ENCODE measurements at places on chromosomes 5 and 9. TPM values are rescaled to one million over a fixed set of nuclear protein-coding genes. Genes with fewer than 3 reads are reported as not detected.

- DNase-seq: no peak
- H3K27ac ChIP-seq: no peak overlapping the region
Measured at GRCh38 chr5:77277759-77278158, 67.3 kb downstream of the PDE8B start.

GRCh38 chr5:78536661-78537196, 111.8 kb downstream of the LHFPL2 start:
- no peak overlapping the region for H3K27ac ChIP-seq
- no peaks in the 10 kb centered on the region for H3K4me1 ChIP-seq
- no peaks in the 10 kb centered on the region for H3K36me3 ChIP-seq
- no peaks in the 10 kb centered on the region for H3K27me3 ChIP-seq
- no peak for DNase-seq
- no peak overlapping the region for H3K4me3 ChIP-seq

DNA sequence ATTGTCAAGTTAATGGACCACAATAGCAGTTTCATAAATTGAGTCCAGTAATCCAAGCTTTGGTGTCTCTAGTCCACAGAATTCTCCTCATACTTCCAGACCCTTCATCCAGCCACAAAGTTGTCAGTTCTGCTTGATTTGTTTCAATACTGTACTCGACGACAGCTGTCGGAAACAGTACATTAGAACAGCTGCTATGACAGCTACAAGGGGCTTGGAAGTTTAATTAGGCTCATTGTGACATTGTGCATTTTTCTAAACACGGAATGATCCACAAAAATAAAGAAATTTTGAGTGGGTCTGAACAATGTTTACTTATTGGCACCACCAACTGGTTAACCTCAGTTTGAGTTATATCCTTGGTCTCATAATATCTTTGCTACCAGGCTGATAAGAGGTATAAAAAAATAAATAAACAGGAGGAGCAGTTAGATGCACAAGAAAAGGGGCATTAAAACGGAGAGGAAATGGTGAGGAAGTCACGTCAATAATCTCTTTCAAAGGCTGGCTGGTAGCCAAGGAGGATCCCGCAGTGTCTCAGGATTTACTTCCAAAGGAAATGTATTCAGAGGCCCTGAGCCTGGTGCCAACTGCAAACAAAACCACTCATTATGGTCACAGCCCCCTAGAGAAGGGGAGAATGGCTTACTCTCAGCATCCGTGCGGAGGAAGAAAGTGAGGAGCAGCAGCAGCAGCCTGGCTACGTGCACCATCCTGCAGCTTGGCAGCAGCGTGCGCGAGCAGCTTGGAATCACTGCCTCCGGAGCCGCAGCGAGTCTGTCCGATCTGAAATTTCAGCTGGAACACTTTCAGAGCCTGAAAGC, 933.8 kb upstream of the DMAC1 start:
- H3K27me3 ChIP-seq: no peaks in the 10 kb centered on the region
- H3K27ac ChIP-seq: no peak overlapping the region
- H3K4me3 ChIP-seq: no peak overlapping the region
- H3K4me1 ChIP-seq: no peaks in the 10 kb centered on the region

- no peak overlapping the region for H3K4me3 ChIP-seq
- no peak for DNase-seq
Measured at GRCh38 chr5:118967059-118967508, 21.3 kb downstream of the DTWD2 start.

DNA sequence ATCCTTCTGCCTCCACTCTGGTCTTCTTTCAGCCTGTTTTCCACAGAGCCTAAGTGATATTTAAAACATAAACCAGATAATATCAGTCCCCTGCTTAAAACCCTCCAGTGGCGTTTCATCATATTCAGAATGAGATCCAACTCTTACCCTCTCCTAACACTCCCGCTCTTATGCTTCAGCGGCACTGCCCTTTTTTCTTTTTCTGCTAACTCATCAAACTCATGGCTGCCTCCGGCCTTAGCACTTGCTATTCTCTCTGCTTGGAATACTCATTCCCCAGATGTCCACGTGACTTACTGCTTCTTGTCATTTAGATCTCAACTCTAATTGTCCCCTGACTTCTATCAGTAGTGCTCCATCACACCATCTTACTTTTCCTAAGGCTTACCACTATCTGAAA, 73.6 kb downstream of the PIP5K1B start:
- peak overlapping the region; percentile 89 for H3K27ac ChIP-seq
- H3K4me3 ChIP-seq: no peak overlapping the region
- no peaks in the 10 kb centered on the region for H3K27me3 ChIP-seq

DNA sequence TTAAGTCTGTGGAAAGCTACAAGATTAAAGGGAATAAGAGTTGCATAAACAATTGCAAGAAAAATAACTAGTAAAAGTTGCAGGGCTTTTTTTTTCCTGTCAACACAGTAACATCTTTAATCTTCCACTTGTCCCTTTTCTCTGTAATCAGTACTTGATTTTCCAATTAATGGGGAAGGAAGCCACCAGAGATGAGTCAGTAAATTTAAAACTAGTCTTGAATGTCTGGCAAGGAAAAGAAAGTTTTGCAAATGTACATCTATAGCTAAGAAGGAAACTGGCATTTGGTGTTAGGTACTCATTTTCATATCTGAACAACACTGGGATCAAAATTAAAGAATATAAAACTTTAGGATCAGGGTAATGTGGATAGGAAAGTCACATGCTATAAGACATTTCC, 17.1 kb downstream of the DAP start:
- no peaks in the 10 kb centered on the region for H3K4me1 ChIP-seq
- H3K36me3 ChIP-seq: peaks cover 23% of the 10 kb centered on the region
- no peak overlapping the region for H3K27ac ChIP-seq
- no peak overlapping the region for H3K4me3 ChIP-seq
- no peaks in the 10 kb centered on the region for H3K27me3 ChIP-seq

BTNL8 gene
- total RNA-seq: 0.13 TPM

LRRC70 gene
- total RNA-seq: 0.13 TPM

DNA sequence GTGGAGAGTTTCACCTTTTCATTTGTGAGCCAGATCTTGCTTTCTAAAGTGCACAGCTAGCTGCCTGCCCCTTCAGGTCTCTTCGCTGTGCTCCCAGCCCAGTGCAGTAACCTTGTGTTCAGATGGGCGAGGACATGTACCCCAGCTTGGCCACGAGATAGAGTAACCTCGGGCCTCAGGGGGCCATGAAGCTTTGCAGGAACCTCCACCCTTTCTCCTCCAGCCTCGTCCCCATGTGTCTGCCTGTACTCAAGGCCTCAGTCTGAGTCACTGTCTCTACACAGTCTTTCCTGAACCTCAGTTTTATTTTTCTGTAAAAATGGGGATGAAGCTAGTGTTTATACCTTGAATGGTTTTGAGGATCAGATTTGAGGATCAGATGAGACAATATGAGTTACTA, 37.9 kb downstream of the ERGIC1 start:
- no peak overlapping the region for H3K4me3 ChIP-seq
- no peaks in the 10 kb centered on the region for H3K27me3 ChIP-seq
- no peaks in the 10 kb centered on the region for H3K36me3 ChIP-seq
- DNase-seq: no peak
- H3K27ac ChIP-seq: no peak overlapping the region

GRCh38 chr5:174317256-174317894, 271.9 kb downstream of the NSG2 start:
- no peak overlapping the region for H3K4me3 ChIP-seq
- DNase-seq: no peak
- H3K4me1 ChIP-seq: no peaks in the 10 kb centered on the region
- no peaks in the 10 kb centered on the region for H3K36me3 ChIP-seq

- H3K27ac ChIP-seq: peak overlapping the region; percentile 5
- no peak for DNase-seq
- H3K4me1 ChIP-seq: peaks cover 4% of the 10 kb centered on the region
- no peaks in the 10 kb centered on the region for H3K27me3 ChIP-seq
Measured at GRCh38 chr5:110727025-110727314, 499 bp upstream of the TMEM232 start.

All from CD8-positive, alpha-beta memory T cell (primary cell).